G401 (cell line): ENCODE measurements at places on chromosomes 2 and 18.

DNA sequence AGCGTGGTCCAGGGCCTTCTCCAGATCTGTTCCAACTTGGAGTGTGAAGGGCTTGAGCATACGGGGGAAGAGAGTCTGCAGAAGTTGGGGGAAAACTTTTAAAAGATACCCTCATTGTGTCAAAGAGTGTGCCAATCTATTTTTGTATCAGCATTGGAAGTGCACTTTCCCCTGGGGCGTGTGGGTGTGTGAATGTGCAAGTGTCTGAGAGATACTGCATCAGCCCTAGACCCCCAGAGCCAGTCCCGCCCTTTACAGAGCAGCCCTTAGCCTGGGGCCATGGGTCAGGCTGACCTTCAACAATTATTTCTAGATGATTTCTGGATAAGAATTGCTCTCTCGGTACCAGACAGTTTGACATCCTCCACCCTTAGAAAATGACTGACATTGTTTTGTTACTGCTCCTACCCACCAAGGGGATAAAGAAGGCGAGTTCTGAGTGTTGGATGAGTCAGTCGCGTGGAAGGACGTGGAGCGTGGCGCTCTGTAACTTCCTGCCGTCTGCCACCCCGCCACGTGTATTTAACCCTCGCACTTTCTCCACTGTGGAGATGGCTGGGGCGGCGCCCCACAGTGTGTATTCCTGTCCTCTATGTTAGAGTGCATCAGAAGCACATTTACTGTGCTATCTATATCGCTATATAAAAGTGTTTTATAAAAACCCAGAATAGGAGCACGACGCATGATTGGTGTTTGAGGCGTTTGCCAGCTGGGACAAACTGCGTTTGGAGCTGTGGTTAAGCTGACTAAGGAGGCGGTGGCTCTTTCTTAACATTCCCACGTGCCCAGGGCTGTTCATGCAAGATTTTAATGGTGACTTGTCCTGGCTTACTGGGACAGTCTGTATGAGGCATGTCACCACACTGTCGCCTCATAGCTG, 122.6 kb downstream of the CABLES1 start:
- no peak for DNase-seq

DNA sequence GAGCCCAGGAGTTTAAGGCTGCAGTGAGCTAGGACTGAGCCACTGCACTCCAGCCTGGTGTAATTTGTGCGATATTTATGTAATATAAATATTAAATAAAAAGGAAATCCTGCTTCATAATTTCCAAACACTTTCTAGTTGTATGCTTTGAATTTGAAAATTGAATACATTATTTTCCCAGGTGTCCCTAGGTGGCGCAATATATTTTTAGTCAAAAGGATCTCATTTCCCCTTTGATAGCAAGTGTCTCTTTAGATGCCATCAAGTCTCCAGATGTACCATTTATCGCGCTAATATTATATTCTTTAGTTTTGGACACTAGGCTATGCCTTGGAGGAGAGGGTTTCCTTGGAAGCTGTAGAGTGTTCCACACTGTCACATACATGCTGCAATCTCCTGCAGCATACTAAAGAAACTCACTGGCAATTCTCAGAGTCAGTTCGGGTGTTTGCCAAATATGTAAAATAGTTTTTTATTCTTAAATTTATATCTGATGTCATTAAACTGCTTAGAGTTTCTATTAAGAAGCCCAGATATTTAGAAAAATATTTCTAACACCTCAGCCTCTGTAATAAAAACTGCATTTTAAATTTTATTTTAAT, 5.6 kb upstream of the WDR7 start:
- DNase-seq = peak; percentile 9

DNA sequence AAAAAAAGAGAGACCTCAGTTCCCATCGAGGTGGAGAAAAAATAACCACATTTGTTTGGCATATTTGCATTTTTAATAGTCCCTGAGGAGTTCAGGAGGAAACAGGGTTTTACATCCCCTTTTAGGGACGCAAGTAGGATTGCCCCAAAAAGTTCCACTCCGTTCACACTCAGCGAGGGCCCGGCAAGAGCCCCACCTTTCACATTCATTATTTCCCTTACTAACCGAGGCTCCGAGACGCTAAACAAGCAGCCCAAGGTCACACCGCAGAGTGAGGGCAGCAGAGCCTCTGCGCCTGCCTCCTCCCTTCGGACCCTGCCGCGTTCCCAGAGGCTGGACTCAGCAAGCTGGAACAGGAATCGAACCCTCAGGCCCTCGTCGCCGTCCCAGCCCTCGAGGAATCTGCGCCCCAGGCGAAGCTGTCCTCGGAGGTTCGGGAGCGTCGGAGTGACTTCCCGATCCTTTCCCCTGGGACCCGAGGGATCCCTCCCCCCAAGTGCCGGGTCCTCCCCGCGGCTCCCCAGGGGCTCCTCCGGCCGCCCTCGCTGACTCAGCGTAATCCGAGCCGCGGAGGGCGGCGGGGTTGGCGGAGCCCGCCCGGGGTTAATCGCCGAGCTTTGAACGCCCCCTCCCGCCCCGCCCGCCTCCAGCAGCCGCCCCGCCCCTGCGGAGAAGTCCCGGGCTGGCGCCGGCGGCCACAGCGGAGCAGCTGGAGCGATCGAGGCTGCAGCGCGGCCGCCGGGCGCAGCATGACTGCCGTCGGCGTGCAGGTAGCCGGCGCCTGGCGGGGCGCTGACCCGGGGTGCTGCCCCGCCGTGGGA, at the start of gene TMEM37:
Gene TMEM37 (plus strand): TSS at position 700 of the 821 bp plus-strand sequence. CDS start 50 bp downstream, at position 750.
- DNase-seq = no peak

DNA sequence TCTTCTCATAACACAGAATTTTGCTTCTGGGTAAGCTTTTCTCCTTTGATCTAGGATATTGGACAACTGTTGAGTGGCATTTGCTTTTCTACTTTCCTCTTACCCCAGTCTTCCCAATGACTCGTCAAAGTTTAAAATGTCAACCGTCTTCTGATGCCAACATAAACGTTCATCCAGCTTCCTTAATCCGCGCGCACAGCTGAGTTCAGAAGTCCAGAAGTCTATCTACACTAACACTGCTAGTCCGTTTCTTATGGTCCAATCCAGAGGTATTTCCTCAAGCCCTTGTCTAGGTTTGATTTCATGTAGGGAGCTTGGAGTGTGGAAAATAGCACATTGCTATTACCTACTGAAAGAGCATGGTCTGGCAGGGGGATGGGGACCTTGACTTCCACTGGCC, 48.7 kb downstream of the MFSD6 start:
- no peak for DNase-seq

- DNase-seq = no peak
Observed at GRCh38 chr2:169823996-169824372, 721 bp downstream of the METTL5 start.

DNA sequence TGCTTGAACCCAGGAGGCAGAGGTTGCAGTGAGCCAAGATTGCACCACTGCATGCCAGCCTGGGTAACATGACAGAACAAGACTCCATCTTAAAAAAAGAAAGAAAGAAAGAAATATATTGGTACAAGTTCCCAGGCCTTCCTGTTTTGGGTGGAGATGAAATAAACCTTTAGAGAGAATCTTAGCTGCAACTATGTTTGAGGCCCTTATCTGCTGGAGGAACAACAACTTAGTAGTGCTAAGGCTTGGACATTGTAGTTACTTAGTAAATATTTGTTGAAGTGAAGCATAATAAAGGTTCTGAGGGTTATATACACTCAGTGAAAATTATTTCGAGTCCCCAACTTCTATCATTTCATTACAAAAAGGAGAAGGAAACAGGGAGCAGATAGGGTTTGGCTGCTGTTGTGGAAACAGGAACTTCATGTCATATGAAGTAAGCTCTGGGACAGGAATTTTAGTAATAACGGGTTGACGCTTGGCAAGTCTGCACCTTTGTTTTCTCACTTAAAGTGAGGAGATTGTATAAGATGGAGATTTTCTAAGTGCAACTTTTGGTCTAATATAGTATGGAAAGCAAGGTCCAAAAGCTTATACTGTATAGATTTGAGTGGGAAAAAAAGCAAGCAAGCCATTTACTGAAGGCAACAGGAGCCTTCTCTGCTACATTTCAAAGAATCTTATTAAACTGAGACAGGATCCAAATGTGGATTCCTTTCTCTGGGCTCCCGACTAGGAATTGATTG, 40.0 kb upstream of the AGPS start:
- DNase-seq = no peak

DNA sequence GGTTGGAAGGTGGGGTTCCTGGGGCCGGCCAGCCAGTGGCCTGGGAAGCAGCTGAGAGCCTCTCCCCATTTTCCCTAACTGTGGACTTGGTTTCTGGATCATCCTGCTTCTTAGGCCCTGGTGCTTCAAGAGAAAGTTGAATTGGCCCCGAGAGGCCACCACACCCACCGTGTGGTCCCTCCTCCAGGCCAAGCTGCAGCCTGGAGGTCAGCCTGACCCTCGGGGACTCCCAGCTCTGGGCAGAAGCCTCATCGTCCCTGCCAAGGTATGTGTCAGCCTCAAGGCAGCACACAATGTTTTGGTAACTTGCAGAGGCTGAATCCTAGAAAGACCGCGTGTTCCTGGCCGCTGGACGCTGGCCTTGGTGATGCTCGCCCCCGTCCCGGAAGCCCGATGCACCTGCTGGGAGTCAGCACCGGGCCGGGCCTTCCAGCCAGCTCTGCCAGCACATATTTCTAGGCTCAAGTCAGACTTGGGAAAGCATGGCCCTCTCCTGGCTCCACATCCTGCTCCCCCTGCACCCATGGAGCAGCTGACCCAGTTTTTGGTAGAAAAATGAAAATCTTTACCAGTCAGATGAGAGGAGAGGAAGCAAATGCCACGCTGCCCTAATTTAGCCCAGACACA, 72.6 kb downstream of the ACTR2 start:
- peak; percentile 81 for DNase-seq

GRCh38 chr2:47002031-47002430, 86.4 kb upstream of the MCFD2 start:
- DNase-seq = no peak

- peak; percentile 33 for DNase-seq
Observed at GRCh38 chr2:197596766-197597165, 78.6 kb downstream of the RFTN2 start.

DNA sequence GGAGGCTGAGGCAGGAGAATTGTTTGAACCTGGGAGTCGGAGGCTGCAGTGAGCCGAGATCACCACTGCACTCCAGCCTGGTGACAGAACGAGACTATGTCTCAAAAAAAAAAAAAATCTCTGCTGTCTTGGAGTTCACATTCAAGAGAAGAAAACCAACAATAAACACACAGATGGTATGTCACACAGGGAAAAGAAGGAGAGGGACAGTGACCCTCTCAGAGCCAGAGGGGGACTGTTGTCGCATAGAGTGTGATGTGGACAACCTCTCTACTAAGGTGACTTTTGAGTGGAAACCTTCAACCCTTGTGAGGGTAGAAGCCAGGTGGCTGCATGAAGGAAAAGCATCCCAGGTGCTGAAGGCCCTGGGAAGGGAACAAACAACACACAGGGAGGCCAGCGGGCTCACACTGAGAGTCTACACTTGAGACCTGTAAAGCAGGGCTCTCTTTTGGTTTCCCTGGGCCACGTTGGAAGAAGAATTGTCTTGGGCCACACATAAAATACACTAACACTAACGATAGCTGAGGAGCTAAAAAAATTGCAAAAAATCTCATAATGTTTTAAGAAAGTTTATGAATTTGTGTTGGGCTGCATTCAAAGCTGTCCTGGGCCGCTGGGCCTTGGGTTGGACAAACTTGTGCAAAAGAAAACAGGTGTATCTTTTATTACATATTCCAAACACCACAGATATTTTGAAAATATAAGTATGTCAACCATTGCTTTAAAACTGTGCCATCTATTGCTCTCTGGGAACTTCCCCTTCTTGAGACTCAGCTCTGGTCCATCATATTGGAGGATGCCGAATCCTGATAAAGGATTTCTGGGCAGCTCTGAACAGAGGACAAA, 136.0 kb downstream of the DDX1 start:
- no peak for DNase-seq

DNA sequence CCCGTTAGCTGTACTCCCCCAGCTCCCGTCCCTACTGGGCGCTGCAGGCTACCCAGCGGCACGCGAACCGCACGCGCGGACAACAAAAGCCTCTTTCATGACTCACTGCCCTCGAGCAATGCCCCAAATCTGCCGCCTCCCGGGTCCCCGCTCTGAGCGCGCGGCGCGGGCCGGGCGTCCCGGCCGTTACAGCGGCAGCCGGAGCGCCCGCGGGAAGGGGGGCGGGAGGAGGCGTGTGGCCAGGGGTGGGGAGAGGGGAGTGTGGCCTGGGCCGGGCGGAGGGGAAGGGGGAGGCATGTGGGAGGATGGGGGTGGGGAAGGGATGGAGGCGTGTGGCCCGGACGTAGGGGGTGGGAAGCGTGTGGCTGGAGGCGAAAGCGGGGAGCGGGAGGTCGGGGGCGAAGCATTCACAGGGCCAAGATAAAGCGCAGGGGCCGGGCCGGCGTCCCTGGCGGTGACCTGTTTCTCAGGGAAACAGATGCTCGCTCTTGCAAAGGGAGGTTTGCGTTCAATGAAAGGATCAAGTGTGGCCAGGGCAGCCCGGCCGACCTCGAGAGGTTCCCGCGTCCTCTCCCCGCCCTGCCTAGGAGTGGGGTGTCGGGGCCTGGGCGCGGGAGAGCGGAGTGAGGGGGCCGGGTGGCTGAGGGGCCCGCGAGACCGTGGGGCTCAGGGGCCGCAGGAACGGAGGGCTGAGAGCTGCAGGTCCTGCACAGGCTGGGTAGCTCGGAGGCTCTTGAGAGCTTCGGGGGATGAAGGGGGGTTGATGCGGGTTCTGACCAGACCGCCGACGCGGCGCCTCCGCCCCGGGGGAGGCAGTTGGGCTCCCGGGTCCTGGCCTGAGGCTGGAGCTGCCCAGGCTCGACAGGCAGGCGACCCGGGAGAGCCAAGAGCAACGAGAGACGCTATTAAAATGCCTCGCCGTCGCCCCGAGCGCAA, 3.5 kb upstream of the NEUROD1 start:
- DNase-seq = peak; percentile 76

DNA sequence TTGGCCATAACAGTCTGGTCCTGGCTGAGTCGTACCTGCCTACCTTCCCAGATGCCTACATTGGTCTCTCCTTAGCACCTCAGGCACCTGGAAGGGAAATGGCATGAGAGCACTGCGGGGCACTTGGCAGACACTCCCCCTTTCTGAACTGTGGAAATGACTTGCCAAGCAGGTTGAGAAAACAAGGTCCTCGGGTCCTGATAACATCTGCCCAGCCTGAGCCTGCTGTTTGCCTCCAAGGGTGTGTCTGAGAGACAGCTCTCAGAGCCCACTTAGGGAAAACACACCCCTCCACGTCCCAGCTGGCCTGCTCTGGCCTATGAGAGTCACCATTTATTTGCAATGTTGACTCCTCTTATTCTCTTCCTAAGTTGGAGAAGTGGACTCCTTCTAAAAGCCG, 10.5 kb downstream of the FAM110C start:
- no peak for DNase-seq

- no peak for DNase-seq
Observed at GRCh38 chr18:2871111-2871720, 24.4 kb downstream of the EMILIN2 start.

DNA sequence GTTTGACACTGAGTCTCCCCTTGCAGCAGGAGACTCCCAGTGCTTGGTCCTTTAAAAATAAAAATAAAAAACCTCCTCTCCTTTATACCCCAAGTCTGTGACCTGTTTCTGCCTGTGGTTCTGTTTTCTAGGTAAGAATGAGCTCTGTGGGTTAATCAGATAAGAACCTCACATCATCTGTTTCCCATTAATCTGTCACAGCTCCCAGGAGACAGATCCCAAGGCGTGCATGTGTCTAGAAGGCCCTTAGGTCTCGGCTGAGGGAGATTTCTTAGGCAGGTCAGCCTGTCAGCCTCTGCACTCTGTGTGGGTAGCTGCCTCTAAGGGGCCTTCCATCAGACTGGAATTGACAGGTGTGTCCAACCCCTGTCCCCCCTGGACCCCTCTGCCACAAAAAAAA, 80.7 kb downstream of the FHOD3 start:
- DNase-seq = no peak
